ENCODE measurements at places on chromosomes 1 and 21.

GRCh38 chr1:5745800-5746610 lies 246.2 kb downstream of the NPHP4 start:
- peak; percentile 85 for DNase-seq

GRCh38 chr1:87888446-87888845 lies 559.8 kb downstream of the LMO4 start:
- DNase-seq: no peak

DNA sequence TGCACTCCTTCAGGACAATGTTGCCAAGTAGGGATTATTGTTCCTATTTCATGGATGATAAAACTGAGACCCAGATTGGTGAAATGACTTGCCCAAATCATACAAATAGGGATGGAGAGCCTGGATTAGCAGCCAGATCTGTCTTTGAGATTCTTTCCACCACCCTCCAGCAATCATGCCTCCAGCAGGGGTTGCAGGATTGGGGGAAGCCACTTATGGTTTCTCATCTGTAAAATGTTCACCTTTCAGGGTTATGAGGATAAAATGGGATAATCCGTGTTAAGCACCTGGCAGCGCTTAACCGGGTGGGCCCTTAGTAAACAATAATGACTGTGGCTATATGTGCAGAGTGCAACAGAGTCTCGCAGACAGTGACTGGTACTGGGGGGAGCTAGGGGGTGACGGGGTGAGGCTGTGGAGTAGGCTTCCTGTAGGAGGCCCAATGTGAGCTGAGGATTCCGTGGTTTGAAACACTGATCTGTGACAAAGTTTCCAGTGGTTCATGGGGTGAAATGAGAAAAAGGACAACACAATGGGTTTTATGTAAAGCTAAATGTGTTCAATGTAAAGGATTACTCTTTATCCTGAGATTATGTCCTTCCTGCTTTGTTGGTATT lies 33.7 kb upstream of the FOXO6 start:
- DNase-seq: no peak

- no peak for DNase-seq
These were observed 1.2 kb upstream of the ANGPTL7 start for GRCh38 chr1:11187931-11188330.

DNA sequence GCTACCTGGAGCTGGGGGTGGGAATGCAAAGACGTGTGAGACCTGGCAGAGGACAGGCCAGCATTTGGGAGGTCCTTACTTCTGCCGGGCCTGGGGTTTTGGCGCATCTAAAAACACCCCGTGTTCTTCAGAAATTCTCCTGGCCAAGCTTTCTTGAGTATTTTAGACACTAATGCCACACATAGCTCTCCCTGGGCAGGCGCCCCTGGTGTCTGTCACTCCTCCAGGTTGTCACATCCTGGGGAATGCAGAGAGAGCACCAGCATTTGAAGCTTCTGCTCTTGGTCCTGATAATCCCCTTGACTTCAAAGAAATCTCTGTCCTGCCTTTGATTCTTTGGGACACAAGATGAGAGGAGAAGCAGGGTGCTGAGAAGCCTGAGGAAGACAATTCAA lies 6.0 kb downstream of the CAPN9 start:
- no peak for DNase-seq

GRCh38 chr1:227913396-227913763 lies 34.4 kb downstream of the WNT9A start:
- DNase-seq: no peak

DNA sequence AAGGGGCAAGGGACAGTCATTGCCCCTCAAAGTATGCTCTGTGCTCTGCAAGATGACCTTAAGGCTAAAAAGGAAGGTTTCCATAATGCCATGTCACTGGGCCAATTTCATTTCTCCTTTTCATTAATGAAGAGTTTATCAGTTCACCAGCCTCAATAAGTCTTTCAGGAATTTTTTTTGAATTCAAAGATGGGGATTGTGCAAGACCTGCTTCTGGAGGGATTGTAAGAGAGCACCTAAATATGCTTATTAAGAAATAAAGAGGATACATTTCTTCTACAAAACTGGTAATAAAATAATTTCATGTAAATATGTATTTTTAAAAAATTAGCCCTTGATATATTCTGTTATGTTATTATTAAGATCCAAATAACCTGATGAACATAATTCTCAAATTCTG lies 86.8 kb upstream of the RGS4 start:
- DNase-seq: no peak

DNA sequence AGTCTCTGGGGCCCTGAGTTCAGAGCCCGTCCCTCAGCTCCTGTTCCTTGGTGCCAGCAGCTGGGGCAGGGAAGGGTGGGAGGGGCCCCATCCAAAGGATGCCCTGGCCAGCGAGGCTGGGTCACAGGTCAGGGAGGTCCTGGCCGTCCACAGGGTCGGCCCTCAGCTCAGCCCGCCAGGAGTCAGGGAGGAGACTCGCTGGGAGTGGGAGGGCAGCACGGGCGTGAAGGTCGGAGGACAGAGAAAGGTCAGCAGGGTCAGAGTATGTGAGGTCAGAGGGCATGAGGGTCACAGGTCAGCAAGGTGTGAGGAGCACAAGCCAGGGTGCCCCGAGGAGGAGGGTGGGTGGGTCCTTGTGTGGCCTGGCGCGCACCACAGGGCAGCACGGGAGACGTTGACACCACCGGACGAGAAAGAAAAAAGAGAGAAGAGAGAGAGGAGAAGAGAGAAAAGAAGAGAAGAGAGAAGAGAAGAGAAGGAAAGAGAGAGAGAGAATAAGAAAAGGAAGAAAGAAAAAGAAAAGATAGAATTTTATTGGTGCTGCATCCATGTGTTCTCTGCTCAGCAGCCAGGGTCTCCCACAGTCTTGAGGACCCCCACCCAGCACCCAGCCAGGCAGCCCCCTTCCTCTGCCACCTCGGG lies 7.1 kb downstream of the PERM1 start:
- DNase-seq: no peak

DNA sequence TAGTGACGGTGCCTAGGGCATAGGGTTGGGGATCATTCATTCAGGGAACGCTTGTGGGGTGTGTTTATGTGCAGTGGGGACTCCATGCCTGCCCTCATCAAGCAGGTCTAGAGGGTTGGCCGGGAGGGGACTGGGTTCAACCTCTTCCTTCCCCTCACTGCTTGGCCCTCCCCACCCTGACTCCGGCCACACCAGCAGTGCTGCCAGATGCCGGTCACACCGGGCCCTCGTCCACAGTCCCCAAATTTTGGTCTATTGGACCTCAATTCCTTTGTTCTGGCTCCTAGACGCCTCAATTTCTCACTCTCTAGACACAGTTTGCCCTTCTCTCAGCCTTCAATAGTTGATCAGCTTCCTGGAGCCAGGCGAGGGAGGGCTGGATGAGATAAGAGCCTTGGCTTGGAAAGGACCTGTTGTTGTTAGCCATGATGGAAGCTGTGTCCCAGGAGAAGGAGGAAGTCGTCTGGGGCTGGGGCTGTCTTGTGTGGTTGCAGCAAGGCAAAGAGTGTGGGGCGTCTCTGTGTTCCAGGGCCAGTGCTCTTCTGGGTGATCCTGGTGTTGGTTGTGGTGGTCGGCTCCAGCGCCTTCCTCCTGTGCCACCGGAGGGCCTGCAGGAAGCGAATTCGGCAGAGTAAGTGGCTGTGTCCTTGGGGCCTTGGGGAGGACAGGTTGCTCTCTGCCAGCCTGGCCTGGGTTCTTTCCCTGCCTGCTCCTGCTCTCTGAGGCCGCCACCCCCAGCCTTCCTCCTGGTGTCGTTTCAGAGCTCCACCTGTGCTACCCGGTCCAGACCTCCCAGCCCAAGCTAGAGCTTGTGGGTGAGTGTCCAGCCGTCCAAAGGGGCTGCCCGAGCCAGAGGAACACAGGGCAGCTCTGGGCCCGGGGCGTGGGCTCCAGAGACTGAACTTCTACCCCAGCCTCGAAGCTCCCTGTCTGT lies 41.1 kb upstream of the TNFRSF1B start:
- DNase-seq: no peak

GRCh38 chr1:178579562-178579961 lies 66.7 kb downstream of the TEX35 start:
- DNase-seq: no peak

DNA sequence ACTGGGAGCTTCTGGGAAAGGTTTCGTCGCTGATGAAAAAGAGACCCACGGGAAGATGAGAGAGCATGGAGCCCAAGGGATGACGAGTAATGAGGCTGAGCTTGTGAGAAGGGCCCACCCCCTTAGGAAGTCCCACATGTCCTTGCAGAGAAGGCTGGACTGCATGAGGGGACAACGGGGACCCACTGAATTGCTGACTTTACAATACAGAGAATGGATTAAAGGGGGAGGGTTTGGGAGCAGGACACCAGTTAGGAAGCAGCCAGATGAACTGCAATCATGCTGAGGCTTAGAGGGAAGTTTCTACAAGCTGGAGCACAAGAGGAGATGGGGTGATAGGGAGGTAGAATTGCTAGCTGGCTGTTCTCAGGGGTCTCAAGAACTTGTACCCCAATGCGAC lies 5.5 kb upstream of the TMEM51 start:
- no peak for DNase-seq

DNA sequence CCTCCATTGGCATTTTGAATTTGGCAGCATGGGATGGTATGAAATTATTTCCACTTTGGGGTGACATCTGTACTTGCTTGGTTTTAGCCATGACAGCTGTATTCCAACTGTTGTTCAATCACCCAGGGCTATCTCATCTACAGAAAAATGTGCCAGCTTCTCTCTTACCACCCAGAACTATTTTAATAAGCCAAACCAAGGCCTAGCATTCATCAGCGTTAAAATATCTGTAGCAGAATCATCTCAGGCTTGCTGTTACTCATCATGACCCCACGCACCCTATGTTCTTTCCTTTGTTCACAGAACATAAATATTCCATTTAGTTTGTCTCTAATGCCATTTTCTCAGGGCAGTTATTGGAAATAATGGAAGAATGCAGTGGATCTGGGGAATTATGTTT lies 49.8 kb downstream of the GIPC2 start:
- no peak for DNase-seq

- no peak for DNase-seq
These were observed 10.9 kb upstream of the AURKAIP1 start for GRCh38 chr1:1385931-1386330.

DNA sequence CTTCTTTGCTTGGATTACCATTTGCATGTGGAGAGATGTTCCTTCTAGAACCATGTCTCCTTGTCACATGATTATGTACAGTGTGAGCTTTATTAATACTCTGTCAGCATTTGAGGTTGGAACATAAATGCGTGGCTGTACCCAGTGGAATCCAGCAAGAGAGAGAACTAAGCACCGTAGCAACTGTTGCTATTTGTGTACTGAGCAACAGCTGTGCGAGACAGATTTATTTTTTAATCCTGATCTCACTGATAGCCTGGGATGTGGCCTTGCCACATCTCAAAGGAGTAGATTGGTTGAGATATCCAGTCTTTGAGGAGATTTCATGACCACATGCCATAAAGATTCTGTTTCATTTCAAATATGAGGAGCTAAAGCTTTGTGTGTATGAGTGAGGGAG lies 43.4 kb downstream of the KIF1B start:
- no peak for DNase-seq

DNA sequence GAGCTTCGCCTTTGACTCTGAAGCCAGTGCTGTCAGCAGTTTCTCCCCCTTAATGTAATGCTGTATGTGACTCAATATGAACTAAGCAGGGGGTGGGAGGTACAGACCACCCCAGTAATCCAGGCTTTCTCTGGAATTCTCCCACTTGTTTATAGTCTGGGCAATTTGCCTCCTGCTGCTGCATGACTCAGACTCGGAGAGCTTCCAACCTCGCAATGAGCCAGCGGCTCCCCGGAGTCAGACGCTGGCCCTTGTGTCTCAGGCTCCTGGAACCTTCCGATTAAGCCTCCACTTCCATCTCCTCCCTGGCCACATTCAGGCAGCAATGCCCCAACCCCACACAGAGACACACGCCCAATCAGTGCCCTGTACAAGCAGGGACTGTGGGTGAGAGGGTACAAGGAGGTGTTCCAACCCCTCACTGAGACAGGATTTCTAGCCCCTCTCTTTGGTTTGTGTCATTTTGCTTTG lies 471.7 kb upstream of the VAMP3 start:
- DNase-seq: no peak

- DNase-seq: no peak
These were observed 8.7 kb downstream of the KIF21B start for GRCh38 chr1:201014816-201015200.

- DNase-seq: no peak
These were observed 16.2 kb upstream of the PDXK start for GRCh38 chr21:43702785-43703034.

- no peak for DNase-seq
These were observed 56.1 kb downstream of the GADD45A start for GRCh38 chr1:67741121-67741520.

GRCh38 chr1:241424480-241424971 lies 67.5 kb upstream of the RGS7 start:
- no peak for DNase-seq

DNA sequence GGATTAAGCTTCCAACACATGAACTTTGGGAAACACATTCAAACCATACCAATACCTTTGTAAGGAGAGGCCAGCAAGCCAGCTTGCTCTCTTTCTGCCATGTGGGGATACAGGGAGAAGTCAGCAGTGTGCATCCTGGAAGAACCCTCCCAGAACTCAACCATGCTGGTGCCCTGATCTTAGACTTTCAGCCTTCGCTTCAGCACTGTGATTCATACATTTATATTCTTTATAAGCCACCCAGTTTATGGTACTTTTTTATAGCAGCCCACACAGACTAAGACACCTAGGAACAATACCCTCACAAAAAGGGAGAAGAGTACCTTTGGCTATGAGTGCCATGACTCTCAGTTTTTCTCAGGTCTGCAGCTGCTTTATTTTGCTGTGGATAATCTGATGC lies 35.9 kb downstream of the C1orf87 start:
- no peak for DNase-seq

All from neural crest cell (in vitro differentiated cells).